Inflammatory macrophage treated with lipopolysaccharide for 1 hour (primary cell): ENCODE measurements at places on chromosomes 16 and 17.

- DNase-seq: no peak
Observed at GRCh38 chr16:28912558-28912957, 12.5 kb downstream of the RABEP2 start.

- no peak for DNase-seq
Observed at GRCh38 chr16:84032458-84033178, 10.0 kb downstream of the SLC38A8 start.

DNA sequence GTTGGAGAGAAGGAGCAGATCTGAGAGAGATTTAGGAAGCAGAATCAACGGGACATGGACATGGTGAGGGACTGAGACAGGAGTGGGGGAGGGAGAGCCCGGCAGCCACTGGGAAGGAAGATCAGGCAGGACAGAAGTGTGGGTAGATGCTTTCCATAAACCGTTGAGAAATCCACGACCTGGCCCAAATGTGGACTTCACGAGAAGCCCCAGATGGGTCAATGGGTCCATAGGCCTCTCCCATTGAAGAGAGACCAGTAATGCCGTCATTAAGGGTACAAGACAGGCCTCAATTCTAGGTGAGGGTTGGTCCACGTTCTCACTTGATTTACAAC lies 530 bp upstream of the CCL22 start:
- DNase-seq: peak; percentile 40

DNA sequence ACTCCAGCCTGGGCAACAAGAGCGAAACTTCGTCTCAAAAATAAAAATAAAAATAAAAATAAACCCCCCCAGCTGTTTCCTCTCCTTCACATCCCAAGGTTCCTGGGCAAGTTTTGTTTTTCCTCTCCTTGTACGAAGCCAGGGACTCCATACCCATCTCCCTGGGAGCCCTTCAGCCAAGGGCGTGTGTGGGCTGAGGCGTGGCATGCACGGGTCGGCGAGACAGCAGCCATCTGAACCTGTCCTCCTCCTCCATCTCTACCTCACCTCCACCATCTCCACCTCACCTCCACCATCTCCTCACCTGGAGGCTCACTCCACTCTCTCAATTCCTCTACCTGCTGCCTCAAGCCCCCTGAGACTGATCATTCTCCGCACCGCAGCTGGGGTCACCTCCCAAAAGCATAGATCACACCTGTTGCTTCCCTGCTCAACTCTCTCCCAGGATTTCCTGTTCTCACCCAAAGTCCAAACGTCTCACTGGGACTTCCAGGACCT lies 16.9 kb downstream of the AANAT start:
- no peak for DNase-seq

DNA sequence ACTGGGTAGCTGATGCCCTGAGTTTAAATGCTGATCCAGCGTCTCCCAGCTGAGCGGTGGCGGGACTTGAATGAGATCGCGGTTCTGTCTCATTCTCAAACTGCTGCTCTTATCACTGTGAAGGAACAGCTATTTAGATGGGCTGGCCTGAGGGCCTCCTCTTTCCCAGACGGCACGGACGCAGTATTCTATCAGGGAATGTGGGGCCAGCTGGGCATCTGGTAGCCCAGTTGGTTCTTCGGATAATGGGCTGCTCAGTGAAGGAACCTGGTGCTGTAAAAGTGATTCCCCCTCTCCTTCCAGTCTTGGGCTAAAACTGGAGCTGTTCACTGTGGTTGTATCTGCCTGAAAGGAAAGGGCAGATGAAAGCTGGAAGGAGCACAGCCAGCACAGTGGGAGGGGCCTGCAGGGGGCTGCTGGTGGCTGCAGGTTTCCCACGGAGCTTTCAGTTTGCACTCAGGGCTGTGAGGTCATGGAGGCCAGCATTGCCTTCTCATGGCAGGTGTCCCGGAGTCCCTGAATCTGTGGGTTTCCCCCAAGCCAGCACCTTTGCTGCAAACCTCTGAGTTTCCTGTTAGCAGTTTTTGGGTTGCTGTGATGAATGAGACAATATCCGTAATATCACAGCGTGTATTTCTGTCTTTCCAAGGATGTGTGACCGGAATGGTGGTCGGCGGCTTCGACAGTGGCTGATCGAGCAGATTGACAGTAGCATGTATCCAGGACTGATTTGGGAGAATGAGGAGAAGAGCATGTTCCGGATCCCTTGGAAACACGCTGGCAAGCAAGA lies 3.6 kb downstream of the IRF8 start:
- no peak for DNase-seq

- peak; percentile 91 for DNase-seq
Observed at GRCh38 chr16:56932721-56933619, 1.0 kb downstream of the HERPUD1 start.

GRCh38 chr17:28961391-28961790 lies 10.1 kb upstream of the PHF12 start:
- DNase-seq: no peak
